NCI-H1105 (cell line): ENCODE measurements at places on chromosomes 2 and 18.

- no peak for DNase-seq
Observed at GRCh38 chr2:20717641-20718040, 50.7 kb downstream of the GDF7 start.

GRCh38 chr2:101569886-101570520 is 95.1 kb upstream of the RFX8 start:
- no peak for DNase-seq

DNA sequence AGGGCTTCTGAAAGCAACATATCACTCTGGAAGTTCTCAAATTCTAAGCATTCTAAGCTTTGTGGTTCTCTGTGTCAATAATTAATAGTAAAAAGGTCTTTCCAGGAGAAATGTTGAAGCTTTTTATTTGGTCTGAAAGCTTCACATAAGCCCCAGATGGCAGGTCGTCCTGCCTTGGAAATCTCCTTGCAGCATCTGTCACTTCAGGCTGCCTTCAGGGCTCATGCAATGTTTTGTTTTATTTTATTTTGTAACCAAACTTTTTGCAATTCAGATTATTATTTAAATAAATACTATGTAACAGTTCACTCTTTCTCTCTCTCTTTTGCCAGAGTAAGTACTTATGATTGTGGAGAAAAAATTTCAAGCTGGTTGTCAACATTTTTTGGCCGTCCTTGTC is 46.7 kb upstream of the FHOD3 start:
- DNase-seq, result no peak

DNA sequence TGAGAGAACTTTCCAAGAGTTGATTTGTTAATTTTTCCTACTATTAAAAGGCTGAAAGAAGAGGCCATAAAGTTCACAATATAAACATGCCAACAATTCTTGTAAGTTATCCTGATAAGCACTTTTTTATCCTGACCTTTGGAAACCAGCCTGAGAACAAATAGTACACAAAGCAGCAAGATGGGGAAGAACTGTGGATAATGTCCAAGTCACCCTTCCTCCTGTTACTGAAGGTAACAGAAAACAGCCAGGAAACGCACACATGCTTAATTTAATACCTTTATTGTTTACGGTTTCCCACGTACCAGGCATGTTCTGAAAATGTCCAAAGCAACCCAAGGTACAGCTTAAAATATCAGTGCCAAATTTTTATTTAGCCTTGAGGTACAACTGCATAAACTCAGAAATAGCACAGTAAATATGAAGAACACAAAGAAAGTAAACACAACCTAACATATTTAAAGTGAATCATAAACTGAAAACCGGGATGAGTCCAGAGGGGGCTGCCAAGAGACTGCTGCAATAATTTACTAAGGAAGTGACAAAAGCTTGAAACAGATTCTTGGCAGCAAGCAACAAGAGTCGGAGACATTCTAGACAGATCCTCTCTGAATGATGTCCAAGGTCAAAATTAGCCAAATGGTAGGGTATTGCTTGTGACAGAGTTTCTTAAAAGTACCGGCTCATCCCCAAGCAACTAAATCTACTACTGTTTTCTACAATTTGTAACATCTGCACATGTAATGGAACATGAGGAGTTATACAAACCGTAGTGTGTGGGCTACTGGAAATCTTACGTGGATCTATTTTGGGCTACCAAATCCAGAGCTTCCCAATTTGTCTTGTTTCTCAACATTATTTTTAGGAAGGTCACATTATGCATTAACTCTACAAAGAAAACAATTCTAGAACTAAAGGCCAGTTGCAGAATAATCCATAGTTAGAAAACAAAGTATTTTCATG is 93.2 kb downstream of the CABYR start:
- no peak for DNase-seq

- no peak for DNase-seq
Observed at GRCh38 chr2:26905341-26906198, 57.6 kb downstream of the DPYSL5 start.

DNA sequence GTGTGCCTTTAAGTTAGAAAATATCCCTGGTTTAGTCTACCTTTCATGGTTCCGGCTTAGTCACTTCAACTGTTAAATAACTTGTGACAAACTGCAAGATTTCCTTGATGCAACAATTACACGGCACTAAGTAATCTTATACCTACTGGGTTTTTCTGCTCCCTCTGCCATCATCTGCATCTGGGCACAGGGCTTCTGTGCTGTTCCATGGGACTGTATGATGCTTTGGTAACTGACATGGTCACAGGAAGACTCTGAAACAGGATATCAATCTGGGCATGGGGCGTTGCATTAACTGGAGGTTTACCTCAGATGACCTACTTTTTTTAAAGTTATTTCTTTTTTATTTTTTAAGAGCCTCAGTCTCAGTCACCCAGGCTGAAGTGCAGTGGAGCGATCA is 365.4 kb downstream of the SS18 start:
- DNase-seq, result no peak

DNA sequence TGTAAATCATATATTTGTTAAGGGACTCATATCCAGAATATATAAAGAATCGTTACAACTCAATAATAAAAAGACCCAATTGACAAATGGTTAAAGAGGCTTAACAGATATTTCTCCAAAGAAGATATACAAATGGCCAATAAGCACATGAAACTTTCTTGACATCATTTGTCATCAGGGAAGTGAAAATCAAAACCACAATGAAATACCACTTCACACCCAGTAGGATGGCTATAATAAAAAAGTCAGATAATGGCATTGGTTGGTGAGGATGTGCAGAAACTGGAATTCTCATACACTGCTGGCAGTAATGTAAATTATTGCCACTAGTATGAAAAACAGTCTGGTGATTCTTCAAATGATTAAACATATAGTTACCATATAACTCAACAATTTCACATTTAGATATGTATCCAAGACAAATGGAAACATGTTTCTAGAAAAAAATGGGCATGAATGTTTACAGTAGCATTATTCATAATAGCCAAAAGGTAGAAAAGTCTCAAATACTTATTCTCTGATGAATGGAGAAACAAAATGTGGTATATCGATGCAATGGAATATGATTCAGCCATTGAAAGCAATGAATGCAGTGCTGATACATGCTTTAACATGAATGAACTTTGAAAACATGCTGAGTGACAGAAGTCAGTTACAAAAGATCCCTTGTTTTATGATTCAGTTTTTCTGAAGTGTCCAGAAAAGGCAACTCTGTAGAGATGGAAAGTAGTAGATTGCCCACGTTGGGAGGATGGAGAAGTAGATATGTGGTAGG is 304.6 kb upstream of the ZEB2 start:
- no peak for DNase-seq
